HFFc6 (cell line): ENCODE measurements at places on chromosomes 2 and 18. TPM values are rescaled to one million over a fixed set of nuclear protein-coding genes. Genes with fewer than 3 reads are reported as not detected.

The STPG4 gene
- 0.21 to 0.40 TPM in 2 of 3 replicates, not detected in the other for total RNA-seq

The SH3RF3 gene
- total RNA-seq, result 2.4 to 4.2 TPM (median 2.7 TPM) in 3 replicates

DNA sequence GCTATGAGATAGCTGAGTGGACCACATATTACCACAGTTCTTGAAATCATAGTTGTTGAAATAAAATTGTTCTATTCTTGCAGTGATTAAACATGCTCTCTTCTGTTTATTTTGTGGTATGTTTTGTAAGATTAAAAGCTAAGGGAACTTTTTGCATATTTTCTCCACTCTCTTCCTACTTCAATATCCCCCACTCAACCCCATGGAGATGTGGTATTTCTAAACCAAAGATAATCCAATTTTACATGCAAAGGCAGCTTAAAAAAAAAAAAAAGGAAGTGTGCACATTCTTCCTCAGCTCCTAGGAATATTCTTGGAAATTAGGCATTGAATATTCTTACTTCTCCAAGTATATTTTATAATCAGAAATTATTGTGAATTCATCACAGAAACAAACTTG, 15.0 kb upstream of the PAX3 start:
- no peak for DNase-seq
- H3K27me3 ChIP-seq, result peaks cover 41% of the 10 kb centered on the region

GRCh38 chr2:181163139-181163538, 182.7 kb downstream of the UBE2E3 start:
- H3K27me3 ChIP-seq, result no peaks in the 10 kb centered on the region
- H3K4me1 ChIP-seq, result no peaks in the 10 kb centered on the region
- H3K27ac ChIP-seq, result no peak overlapping the region
- no peak for DNase-seq

DNA sequence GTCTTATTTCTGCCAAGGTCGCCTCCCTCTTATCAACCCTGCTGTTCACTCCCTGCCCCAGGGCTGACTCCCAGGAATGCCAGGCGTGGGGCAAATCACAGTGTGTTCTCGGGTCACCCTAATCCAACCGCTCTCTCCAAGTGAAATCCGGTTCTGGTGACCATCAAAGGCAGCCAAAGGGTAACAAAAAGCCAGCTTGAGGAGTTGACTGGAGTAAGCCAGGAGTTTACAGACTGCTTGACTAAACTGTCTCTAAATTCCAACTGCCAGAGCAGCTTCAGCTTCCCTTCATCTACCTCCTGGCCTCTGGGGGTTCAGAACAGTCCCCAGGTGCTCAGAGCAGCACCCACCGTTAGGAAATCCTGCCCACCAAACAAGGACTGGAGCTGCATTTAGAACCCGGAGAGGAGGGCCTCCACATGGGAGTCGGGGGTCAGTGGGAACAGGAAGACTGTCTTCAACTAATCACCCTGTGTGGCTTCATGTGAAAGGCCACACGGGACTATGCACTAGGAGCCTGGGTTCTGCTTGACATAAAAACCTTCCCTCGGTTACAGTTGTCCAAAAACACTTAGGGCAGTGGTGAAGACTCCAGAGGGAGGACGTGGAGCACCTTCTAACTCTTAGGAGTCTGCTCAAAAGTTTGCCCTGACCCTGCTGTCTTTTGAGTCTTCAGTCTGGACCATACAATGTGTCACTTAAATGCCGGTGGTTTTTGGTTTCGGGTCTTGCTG, 24.2 kb upstream of the MCFD2 start:
- peaks cover 64% of the 10 kb centered on the region for H3K4me1 ChIP-seq
- H3K36me3 ChIP-seq, result peaks cover 21% of the 10 kb centered on the region
- peak overlapping the region; percentile 97 for H3K27ac ChIP-seq
- peaks cover 6% of the 10 kb centered on the region for H3K27me3 ChIP-seq
- peak overlapping the region; percentile 87 for H3K4me3 ChIP-seq
- no peak for DNase-seq

The RAMP1 gene
- 0.48 to 1.4 TPM (median 0.61 TPM) in 3 replicates for total RNA-seq

- peaks cover 21% of the 10 kb centered on the region for H3K4me1 ChIP-seq
- no peak for DNase-seq
- peak overlapping the region; percentile 36; the same call in 1 of the 2 replicates for H3K4me3 ChIP-seq
- H3K36me3 ChIP-seq, result peaks cover 59% of the 10 kb centered on the region
- peak overlapping the region; percentile 63; the same call in 1 of the 2 replicates for H3K27ac ChIP-seq
Measured at GRCh38 chr2:226995625-226996041, 159.8 kb downstream of the RHBDD1 start.

- H3K36me3 ChIP-seq, result no peaks in the 10 kb centered on the region
- no peak overlapping the region for H3K4me3 ChIP-seq
- DNase-seq, result no peak
- H3K27me3 ChIP-seq, result peaks cover 15% of the 10 kb centered on the region
- no peak overlapping the region for H3K27ac ChIP-seq
Measured at GRCh38 chr2:126635736-126636135, 20.2 kb upstream of the GYPC start.

The MEP1B gene
- total RNA-seq, result not detected in 3 replicates

DNA sequence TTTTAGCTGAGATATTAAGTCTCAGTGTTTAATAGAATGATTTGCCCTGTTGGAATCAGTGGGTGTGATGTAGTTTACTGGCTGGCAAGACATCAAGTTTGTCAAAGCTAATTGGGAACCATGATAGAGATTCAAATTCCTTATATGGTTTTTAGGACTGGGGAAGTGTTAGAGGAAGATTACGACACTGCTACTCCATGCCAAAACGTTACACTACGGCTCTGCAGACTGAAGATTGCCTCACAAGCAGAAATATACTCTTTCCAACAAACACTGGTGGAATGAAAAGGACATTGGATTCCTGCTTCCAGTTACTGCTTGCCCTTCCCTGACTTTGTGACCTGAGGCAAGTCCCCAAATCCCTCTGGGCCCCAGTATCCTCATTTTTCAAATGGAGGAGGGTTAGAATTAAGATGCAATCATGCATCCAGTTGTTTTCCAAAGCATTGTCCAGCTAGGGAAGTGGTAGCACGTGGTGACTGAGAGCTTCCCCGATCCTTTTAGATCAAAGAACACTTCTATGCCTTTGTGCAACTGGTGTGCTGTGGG, 147.6 kb downstream of the CDC42EP3 start:
- no peak for DNase-seq
- no peaks in the 10 kb centered on the region for H3K36me3 ChIP-seq
- H3K27me3 ChIP-seq, result peaks cover 3% of the 10 kb centered on the region; the same call in 1 of the 2 replicates
- H3K4me1 ChIP-seq, result peaks cover 11% of the 10 kb centered on the region

DNA sequence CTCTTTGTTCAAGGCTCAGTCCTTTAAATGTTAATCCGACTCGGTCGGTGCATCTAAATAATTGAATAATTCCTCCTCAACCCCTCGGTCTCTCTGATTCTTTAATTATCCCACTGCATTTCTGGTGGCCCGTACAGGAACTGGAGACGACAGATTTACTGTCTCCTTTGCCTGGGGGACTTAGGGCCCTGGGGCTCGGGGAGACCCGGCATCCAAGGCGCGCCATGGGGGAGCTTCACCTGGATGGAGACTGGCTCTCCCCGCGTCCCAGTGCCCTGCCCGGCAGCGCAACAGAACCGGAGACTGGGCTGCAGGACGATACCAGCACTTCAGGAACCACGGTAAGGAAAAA, 47.7 kb upstream of the SELENOI start:
- no peak for DNase-seq
- H3K36me3 ChIP-seq, result no peaks in the 10 kb centered on the region
- H3K4me3 ChIP-seq, result no peak overlapping the region
- H3K27me3 ChIP-seq, result no peaks in the 10 kb centered on the region; the same call in 1 of the 2 replicates

GRCh38 chr2:104447831-104448434, 406.0 kb upstream of the POU3F3 start:
- H3K36me3 ChIP-seq, result no peaks in the 10 kb centered on the region
- no peaks in the 10 kb centered on the region for H3K4me1 ChIP-seq
- no peaks in the 10 kb centered on the region for H3K27me3 ChIP-seq

The ZSWIM2 gene
- total RNA-seq, result not detected in 2 replicates

The CYRIA gene
- total RNA-seq, result not detected in 3 replicates

DNA sequence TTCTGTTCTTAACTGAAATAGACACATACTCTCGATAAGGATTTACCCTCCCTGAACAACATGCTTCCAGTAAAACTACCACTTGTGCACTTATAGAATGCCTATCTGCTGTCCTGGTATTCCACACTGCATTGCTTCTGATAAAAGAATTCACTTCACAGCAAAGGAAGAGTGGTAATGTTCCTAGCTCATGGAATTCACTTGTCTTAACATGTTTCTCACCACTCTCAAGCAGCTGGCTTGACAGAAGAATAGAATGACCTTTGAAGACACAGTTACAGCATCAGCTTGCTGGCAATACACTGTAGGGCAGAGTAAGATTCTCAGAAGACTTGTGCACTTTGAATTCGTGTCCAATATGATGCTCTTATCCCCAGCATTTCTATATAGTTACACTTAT, 524.1 kb upstream of the CNTNAP5 start:
- no peak for DNase-seq
- no peaks in the 10 kb centered on the region for H3K36me3 ChIP-seq
- no peak overlapping the region for H3K4me3 ChIP-seq

The EIF2AK2 gene
- 41.9 to 46.3 TPM (median 43.3 TPM) in 3 replicates for total RNA-seq

- DNase-seq, result no peak
- no peaks in the 10 kb centered on the region for H3K27me3 ChIP-seq
- no peaks in the 10 kb centered on the region for H3K36me3 ChIP-seq
- no peaks in the 10 kb centered on the region for H3K4me1 ChIP-seq
Measured at GRCh38 chr18:26925313-26925712, 59.8 kb upstream of the AQP4 start.

DNA sequence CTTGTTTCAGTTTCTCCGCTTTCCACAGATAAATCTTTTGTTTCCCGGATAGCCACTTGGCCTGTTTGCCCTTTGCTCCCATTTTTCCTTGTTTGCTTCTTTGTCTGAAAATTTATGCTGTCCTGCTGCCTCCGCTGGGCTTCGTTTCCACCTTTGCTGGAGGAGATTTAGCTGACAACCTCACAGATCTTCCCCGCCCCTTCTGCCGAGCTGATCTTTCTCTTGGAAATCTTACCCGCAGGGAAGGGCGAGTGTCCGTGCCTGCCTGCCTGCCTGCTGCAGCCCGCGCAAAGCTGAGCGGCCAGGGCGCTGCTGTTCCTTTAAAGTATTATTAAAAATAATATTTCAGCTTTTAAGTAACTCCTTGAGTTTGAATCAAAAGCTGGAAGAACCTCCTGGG, 1.4 kb upstream of the XRCC5 start:
- H3K4me3 ChIP-seq, result no peak overlapping the region; the same call in 1 of the 2 replicates
- peaks cover 8% of the 10 kb centered on the region for H3K27me3 ChIP-seq
- peaks cover 34% of the 10 kb centered on the region for H3K36me3 ChIP-seq
- DNase-seq, result no peak

The SIX2 gene
- total RNA-seq, result not detected in 3 replicates

The HOXD13 gene
- total RNA-seq, result 0.99 to 1.7 TPM (median 1.4 TPM) in 3 replicates

- peaks cover 32% of the 10 kb centered on the region for H3K4me1 ChIP-seq
- H3K27me3 ChIP-seq, result no peaks in the 10 kb centered on the region; the same call in 1 of the 2 replicates
- no peak overlapping the region for H3K4me3 ChIP-seq
- peak overlapping the region; percentile 54; the same call in 1 of the 2 replicates for H3K27ac ChIP-seq
Measured at GRCh38 chr18:21316296-21316695, 74.3 kb downstream of the GREB1L start.

The MPPE1 gene
- 24.5 to 28.3 TPM (median 27.5 TPM) in 3 replicates for total RNA-seq

The RAB31 gene
- 31.1 to 47.5 TPM (median 32.1 TPM) in 3 replicates for total RNA-seq

GRCh38 chr2:144704709-144705095, 184.8 kb upstream of the ZEB2 start:
- no peaks in the 10 kb centered on the region for H3K36me3 ChIP-seq
- no peaks in the 10 kb centered on the region; the same call in 1 of the 2 replicates for H3K27me3 ChIP-seq
- no peak overlapping the region for H3K4me3 ChIP-seq
- DNase-seq, result no peak

- H3K36me3 ChIP-seq, result peaks cover 4% of the 10 kb centered on the region; the same call in 1 of the 2 replicates
- H3K27me3 ChIP-seq, result no peaks in the 10 kb centered on the region
Measured at GRCh38 chr18:69564602-69565001, 163.9 kb downstream of the DOK6 start.

- H3K36me3 ChIP-seq, result no peaks in the 10 kb centered on the region
- no peak overlapping the region for H3K4me3 ChIP-seq
- H3K27ac ChIP-seq, result no peak overlapping the region
Measured at GRCh38 chr2:174996622-174997021, 8.6 kb downstream of the CHN1 start.

GRCh38 chr2:46305767-46306166, 8.6 kb downstream of the EPAS1 start:
- H3K4me1 ChIP-seq, result peaks cover 76% of the 10 kb centered on the region
- DNase-seq, result no peak
- peaks cover 3% of the 10 kb centered on the region for H3K27me3 ChIP-seq
- peaks cover 11% of the 10 kb centered on the region for H3K36me3 ChIP-seq
- H3K27ac ChIP-seq, result peak overlapping the region; percentile 29

The NPAS2 gene
- 8.8 to 14.3 TPM (median 13.8 TPM) in 3 replicates for total RNA-seq

The RASGRP3 gene
- 1.5 to 2.8 TPM (median 2.1 TPM) in 3 replicates for total RNA-seq

GRCh38 chr2:215728504-215729065, 284.8 kb downstream of the MREG start:
- H3K27me3 ChIP-seq, result no peaks in the 10 kb centered on the region
- peaks cover 16% of the 10 kb centered on the region for H3K36me3 ChIP-seq

DNA sequence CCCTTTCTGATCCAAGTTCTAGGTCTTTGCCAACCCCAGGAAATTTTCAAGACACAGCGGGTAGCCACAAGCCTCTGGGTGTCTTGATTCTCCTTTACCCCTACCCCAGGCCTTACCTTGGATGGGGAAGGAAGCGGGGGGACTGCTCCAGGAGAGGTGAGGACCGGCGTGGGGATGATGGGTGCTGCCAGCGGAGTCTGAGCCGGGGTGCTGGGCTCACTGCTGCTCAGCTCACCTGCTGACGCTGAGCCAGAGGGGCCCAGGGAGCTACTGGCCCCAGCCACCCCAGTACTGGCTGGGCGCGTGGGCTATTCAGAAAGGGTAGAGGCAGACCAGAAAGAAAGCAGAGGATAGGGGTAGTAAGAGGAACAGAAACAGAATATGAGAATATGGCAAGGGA, 8.7 kb downstream of the DCTN1 start:
- H3K27ac ChIP-seq, result no peak overlapping the region
- H3K4me3 ChIP-seq, result no peak overlapping the region
- H3K4me1 ChIP-seq, result peaks cover 20% of the 10 kb centered on the region
- no peak for DNase-seq

DNA sequence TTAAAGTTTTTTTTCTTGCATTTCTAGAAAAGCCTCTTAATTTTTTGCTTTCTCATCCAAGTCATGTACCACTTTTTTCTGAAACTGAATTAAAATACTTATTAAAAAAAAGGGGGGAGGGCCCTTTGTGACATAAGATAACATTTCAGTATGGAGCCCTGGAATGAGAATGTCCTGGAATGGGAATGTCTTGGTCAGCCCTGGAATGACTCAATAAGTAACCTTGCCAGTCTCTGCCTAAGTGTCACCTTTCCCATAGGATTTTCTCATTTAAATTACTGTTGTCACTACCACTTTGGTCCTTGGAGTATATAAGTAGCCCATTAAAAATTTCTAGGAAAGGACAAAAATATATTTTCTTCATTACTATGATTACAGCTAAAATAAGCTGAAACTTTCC, 4.7 kb downstream of the UBXN2A start:
- H3K27ac ChIP-seq, result peak overlapping the region; percentile 51; the same call in 1 of the 2 replicates
- H3K36me3 ChIP-seq, result peaks cover 7% of the 10 kb centered on the region
- H3K27me3 ChIP-seq, result peaks cover 2% of the 10 kb centered on the region
- peaks cover 38% of the 10 kb centered on the region for H3K4me1 ChIP-seq
- no peak for DNase-seq
